Skin of body (tissue), 3 donors: ENCODE measurements at places on chromosomes 5 and 9.
A peak's percentile ranks its signal among the peaks of the same experiment; 100 is the strongest.

DNA sequence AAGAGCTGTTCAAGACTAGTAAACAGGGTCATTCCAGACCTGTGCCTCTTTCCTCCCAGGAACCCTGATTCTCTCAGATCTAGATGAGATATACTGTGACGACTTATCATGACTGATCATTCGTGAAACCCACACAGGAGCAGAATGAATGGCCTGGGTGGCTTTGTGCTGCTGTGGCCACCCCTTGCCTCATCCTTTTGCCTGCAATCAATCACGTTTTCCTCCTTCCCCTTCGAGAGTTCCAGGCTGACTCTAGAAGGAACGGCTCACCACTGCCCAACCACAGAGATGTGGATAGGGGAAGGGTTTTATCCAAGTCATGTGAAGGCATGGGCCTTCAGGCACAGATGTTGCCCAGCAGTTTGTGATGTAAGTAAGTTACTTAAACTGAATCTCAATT lies 5.8 kb downstream of the ANXA6 start:
- DNase-seq = peak; percentile 26

GRCh38 chr5:117859176-117859575 lies 1129.2 kb downstream of the DTWD2 start:
- DNase-seq = no peak

GRCh38 chr9:27977931-27978330 lies 404.6 kb upstream of the C9orf72 start:
- DNase-seq = no peak

GRCh38 chr5:59704936-59705335 lies 188.6 kb downstream of the PDE4D start:
- peak; percentile 21 for DNase-seq

GRCh38 chr9:81832571-81833285 lies 95.5 kb upstream of the SPATA31D4 start:
- peak; percentile 28 for DNase-seq

DNA sequence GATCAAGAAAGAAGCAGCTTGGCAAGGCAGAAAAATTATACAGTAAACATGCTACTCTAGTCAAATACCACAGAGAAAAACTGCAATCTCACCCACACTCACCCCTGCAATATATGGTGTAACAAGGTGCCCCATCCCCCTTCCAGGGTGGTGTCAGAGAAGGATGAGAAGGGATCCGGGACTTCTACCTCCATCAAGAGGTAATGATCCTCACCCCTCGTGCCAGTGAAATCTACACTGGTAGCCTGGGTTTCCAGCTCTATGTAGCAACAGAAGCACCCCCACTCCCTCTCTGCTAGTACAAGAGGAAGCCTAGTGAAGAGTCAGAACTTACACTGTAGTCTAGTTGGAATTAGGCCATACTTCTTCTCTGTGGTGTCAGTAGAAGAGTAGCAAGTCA lies 18.9 kb downstream of the SLCO4C1 start:
- no peak for DNase-seq

- DNase-seq = no peak
These were observed 226.8 kb downstream of the NMUR2 start for GRCh38 chr5:152178350-152178699.

DNA sequence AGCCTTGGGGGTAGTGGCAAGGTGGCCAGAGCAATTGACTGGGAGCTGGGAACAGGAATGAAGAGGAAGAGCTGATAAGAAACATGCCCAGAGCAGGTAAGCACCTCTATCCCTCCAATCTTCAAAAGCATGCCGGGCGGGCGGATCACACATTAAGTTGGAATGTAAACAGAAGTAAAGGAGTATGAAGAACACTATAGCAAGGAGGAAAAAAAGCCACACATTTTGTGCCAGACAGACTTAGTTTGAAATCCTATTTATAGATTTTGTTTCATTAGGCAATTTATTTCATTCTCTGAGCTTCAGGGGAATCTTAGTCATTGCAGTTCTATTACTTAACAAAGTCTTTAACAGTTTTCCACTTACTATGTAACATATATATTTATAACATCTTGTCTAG lies 173.9 kb upstream of the TNC start:
- no peak for DNase-seq

DNA sequence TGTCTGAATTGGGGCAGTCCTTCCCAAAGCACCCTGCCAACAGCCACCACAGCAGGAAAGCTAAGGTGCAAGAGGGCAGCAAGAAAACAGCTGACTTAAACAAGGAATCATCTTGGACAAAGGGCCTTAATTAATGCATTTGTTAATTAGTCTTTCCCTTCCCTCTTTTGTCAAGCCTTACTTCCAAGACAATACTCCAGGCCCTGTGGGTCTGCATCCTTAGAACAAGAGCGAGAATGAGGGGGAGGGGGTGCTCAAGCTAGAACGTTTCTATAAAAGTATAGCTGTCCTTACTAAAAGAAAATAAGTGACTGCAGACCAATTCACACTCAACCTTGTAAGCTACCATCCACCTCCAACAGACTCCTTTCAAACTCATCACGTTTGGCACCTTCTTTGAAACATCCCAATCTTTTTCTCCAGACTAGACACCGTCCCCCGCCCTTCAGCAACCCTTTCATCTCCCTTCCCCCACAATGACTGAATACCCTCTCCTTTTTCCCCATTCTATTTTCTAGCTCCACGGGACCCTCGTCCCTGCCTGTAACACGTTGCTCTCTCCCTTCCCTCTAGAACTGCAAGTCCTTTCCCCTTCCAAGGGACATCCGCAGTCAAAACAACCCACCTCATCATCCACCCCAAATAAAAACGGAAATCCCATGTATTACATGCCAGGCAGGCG lies 85.7 kb upstream of the RNF38 start:
- DNase-seq = no peak

DNA sequence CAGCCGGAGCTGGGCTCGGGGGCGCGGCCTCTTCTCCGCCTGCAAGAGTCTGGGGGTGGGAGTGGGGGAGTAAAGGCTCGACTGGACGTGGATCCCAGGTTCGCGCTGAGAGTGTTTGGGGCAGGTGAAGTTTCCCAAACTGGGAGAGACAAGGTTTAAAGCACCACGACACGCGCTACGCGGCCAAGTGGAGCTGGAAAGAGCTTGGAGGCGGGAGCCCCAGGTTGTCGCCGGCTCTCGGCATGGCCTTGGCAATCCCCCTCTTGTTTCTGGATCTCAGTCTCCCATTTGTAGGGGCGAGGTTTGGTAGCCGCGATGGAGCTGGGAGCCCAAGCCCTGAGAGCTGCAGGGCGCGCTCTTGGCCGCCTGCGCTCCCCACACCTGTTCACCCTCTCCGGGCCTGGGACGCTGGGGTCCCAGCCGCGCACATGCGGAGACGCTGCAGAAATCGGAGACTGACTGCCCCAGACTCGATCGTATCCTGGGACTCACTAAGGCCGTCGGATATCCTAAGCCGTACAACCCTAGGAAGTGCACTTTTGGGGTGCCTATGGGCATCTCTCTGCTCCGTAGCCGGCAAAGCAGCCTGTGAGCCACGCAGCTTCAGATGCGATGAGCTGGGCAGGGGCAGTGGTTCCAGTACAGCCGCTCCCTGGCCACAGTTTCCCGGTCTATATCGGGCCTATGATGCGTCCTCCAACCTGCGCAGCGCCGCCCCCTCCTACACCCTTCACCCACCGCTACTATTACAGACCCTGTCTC lies 937 bp downstream of the TMOD1 start:
- DNase-seq = no peak

DNA sequence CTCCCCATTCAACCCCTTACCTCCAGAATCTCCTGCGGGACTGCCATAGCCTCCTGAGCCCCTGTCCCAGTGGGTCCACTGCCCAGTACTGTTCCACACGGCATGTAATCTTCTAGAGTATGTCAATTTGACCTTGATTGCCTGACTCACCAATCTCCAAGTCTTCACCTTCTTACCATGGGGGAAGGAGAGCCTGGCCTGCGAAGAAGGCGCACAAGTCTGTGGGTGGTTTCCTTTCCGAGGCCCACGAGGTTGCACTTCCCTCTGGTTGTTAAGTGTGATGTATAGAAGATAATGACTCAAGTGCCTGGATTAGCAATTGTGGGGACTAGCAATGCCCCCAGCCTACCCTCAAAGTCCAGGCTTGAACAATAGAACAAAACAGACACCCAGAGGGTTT lies 8.1 kb upstream of the TENT4A start:
- no peak for DNase-seq

DNA sequence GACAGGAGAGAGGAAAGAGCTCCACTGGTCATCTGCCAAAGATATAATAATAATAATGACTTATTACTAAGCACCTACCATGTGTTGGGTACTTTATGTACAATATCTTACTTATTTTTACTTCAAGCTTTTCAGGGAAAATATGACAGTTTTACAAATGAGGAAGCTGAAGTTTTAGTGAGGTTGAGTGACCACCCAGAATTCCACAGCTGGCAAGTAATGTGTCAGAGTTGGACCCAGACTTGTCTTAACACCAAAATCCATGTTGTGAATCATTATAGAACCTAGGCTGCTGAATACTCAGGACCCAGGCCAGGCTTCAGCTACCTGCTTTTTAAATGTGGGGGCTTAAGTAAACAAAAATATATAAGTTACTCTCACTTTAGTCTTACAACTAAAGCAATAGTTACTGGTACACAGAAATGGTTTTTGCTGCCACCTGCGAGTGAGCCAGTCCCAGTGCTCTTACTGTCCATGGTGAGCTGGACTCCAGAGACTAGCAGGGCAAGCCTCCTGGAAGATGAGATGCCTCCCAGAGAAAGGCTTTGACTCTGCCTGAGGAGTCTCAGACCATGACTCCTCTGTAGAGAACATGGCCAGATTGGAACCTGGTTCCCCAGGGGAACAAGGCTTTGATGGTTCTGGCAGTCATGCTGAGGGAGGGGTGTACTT lies 29.9 kb downstream of the RUSC2 start:
- no peak for DNase-seq

DNA sequence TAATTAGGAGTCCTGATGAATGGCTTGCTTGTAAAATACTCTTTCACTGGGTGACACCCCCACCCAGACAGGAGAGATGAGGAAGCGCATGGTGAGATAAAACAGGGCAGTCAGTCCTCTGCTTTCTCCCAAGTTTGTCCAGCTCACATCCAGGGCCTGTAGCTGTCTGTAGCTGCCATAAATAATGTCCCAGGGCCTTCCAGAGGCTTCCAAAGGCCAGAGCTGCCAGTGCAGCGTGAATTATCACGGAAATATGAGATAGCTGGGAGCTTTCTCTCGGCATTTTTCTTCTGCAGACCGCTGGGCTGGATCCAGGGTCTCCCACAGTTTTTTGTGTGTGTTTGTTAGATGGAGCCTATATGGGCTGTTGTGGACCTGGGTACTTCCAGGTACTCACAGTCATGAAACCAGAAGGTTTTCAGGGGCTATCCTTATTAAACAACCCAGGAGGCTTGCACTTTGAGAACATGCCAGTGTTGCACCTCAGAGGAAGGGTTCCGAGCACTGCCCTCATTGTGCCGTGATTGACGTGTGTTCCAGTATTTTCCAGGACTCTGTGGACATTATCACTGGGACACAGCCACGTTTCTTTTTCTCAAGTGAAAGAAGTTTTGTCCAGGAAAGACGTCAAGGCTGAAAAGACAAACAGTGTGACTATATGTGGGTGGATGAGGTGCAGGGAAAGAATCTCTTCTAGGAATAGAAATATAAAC lies 117.5 kb downstream of the FGF1 start:
- no peak for DNase-seq

GRCh38 chr9:20791682-20792081 lies 107.6 kb downstream of the FOCAD start:
- DNase-seq = no peak

GRCh38 chr5:151682751-151683331 lies 3.9 kb downstream of the SPARC start:
- peak; percentile 48 for DNase-seq

- DNase-seq = no peak
These were observed 22.5 kb upstream of the DMRT1 start for GRCh38 chr9:818958-819357.

GRCh38 chr5:181207214-181207959 lies 2.4 kb upstream of the TRIM7 start:
- no peak for DNase-seq

- no peak for DNase-seq
These were observed 106.6 kb upstream of the TLE4 start for GRCh38 chr9:79465156-79465555.

- DNase-seq = no peak
These were observed 370.8 kb downstream of the TLE1 start for GRCh38 chr9:81318571-81318970.

GRCh38 chr5:132370181-132370970 lies 866 bp downstream of the SLC22A5 start:
- no peak for DNase-seq

DNA sequence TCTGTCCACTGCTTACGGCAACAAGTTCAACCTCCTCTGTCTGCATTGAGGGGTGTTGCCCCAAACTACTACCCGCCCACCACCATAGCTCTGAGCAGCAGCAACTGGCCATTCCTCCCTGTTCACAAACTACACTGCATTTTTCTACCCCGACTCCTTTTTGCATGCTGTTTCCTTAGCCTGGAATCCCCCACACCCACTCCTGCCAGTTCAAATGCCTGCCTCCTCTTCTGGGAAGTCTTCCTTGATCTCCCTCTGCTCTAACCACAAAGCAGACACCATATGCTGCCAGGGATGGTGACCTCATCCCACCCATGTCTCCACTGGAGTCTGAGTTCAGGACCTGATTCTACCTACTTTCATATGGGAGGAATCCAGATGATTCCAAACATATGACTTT lies 13.3 kb downstream of the ALDH1B1 start:
- no peak for DNase-seq

GRCh38 chr5:68012429-68012828 lies 203.1 kb upstream of the PIK3R1 start:
- no peak for DNase-seq
